ENCODE measurements at places on chromosomes 2 and 18.

DNA sequence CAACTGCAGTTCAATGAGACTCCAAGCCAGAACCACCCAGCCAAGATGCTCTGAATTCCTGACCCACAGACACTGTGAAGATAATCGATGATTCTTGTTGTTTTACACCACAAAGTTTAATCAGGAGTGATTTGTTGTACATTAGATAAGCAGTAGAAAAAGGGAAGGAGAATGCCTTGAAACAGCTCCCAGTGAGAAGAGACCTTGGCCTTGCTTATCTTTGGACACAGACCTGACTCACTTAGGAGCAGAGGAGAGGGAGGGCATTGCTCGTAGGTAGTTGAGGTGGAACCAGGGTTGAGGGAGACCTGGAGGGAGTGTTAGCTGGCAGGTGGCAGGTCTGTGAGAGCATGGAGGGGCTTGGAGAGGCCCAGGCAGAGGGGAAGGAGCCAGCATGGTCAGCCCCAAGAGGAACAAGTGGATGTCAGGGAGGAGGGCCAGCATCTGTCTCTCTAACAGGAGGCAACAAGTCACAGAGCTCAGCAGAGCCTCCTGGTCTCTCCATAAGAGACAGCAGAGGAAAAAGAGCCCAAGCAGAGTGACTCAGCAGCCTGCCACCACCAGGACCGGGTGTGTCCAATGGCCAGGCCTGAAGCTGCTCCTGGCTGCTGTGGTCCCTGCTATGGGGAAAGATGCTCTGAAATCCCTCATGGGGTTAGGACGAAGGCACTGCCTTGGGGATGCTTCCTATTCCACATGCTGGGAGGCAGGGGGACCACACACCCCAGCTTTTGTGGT lies 161.6 kb upstream of the CAPN13 start:
- DNase-seq: no peak

DNA sequence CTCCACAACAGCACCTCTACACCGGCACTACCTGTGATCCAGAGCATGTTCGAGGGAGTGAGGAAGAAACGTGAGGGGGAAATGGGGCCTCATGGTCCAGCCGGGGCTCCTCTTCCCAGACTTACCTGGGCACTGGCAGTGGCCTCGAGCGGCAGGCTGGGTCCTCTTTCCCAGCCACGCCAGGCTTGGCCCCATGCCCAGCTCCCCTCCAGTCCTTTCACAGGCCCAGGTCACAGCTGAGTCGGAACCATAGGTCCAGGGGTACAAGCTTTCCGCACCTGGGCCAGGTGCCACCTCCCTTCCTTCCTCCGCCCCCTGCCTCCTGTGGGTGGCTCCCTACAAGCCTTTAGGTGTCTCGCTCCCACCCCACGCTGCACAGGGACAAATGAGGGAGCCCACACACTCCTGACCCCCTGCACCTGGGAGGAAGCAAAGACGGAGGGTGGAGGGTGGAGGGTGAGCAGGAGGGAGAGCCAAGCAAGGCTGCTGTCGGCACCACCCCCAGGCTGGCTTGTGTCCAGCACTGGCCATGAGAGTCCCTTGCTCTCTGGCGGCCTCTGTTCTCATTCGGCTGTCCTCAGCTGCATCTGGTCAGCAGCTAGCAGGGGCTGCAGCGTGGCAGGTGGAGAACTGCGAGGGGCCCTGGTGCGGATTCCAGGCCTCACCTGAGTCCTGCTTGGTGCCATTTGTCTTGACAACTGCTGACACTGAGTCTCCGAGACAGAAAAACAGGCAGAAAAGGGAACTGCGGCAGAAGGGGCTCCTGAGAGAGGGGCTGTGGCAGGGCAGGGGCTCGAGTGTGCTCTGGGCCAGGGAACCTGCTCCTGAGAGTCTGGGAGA lies 26.8 kb downstream of the ADRA2B start:
- DNase-seq: peak; percentile 47

DNA sequence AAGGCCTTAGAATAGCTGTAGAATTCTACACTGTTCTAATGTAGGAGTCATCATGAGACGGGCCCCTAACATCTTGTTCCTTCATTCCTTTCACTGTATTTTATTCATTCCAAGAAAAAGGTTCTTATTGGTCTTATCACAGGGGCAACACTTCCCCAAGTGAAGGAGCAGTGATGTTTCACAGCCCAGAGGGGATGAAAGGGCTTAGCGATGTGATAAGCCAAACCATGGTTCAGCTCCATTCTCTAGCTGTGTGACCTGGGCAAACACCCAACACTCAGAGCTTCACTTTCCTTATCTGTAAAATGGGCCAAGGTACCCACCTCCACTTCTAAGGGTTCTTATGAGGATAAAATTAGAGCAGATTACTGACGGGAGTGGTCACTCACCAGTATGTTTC lies 25.4 kb upstream of the HS6ST1 start:
- no peak for DNase-seq

DNA sequence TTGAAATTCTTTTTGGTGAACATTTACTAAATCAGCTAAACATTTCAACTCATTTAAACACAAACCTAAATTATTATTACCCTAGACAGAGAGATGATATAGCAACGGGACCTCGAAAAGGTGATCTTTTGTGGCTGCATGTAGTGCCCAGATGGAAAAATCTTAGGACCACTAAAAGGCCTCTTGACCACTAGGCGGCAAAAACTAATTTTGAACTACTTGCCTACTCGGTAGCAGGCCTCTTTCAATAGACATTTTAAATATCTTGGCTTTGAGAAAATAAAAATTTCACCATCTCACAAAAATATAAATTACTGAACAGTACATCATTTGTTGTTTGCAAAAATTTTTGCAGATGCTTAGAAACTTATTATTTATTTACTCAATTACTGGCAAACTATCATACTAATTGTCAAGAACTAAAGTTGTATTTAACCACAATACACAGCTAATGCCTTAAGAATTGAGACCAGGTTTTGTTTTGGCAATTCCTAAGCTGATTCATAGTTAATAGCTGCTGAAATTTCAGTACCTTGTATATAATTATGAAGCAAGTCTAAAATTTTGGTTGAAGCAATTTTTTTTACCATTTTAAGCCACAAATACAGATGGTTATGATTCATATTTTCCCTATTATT lies 9.4 kb downstream of the COL3A1 start:
- no peak for DNase-seq

DNA sequence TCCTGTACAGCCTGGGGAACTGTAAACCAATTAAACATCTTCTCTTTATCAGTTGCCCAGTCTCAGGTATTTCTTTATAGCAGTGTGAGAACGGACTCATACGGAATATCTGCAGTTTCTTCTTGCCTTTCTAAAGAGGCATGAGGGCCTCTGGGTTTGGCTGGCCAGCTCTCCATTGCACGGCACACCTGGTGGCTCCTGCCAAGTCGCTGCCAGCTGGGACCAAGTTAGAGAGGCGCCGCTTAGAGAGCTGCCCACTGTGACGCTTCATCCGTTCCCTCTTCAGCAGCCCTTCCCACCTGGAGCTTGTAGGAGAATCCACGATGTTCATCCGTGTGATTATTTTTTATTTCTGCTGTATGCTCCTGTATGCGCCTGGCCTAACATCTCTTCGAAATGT lies 195.4 kb downstream of the TWIST2 start:
- DNase-seq: no peak

DNA sequence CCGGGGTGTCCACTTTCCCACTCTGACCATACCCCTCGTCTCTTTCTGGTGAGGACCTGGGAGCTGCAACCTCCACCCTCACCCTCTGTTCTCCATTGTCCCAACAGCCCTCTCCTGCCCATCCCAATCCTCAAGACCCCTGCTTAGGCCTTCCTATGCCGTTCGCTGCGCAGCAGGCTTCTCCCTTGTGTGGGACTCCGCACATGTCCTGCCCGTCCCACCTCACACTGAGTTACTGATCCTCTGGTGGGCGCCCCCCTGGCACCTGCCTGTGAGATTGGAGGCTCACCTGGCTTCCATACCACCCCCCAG lies 119.5 kb upstream of the SNTG2 start:
- DNase-seq: no peak

- DNase-seq: no peak
Measured at GRCh38 chr2:134190062-134190806, 63.6 kb upstream of the MGAT5 start.

GRCh38 chr2:74053959-74054715 lies 69.4 kb downstream of the TET3 start:
- DNase-seq: no peak

- no peak for DNase-seq
Measured at GRCh38 chr2:215000721-215001120, 137.7 kb downstream of the ABCA12 start.

DNA sequence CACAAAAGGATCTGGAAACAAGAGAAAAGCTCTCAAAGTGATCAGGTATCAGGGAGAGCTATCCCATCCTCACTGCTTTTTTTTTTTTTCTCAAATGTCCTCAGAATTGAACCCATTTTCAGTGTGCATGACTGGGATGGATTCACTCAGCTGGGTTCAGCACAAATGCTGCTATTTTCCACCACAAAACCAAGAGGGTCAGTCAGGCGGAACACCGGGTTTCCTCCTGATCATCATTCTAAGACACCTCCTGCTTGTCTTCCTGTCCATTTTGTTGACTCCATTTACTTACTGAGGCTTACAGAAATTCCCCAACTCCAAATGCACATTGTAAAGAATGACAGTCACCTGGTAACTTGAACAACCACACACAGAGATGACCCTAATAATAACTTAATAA lies 39.9 kb downstream of the CYRIA start:
- no peak for DNase-seq

DNA sequence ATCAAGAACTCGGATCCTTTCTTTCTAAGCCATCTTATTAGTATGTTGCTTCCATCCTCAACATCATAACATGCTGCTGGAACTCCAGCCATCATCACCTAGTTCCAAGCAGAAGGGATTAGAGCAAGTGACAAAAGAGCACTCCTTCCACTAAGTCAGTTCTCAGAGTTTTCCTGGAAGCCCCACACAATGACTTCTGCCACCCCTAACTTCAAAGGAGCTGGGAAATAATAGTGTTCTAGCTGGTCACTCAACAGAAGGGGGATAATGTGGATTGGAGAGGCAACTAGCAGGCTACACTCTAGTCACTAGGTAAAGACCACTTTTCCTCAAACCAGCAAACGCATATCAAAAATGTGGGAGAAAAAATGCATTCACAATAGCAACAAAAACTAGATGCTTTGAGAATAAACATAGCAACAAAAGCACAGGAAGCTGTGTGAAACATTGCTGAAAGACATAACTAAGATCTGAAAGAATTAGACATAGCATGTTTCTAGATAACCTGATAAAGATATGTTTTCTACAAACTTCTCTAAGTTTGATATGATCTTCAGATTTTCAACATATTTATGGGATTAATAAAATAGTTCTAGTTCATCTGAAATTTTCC lies 39.5 kb downstream of the COX7A2L start:
- no peak for DNase-seq

DNA sequence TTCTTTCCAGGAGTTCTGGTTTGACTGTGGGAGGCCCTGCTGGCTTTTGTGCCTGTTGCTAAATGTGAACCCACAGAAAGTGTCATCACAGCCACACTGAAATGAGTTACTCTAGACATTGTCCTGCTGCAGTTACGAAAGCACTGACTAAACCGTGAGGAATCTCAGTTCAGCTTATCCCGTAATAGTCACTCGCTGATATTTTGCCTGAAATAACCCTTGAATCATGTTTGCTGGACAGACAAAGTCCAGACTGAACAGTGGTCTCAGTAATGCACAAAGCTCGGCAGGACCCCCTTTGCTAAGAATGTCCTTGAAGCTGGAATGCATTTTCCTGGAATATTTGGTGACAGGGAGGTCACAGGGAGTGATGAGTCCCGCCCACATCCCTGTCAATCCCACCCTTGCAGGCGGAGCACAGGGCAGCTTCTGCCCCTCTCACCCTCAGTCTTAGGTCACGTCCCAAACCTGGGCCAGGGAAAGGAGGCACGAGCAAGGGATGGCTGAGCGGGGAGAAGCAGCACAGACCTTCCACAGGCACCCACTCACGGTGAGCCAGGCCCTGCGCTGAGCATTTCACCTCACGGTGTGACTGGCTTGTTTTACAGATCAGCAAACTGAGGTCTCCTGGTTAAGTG lies 53.4 kb downstream of the ADI1 start:
- DNase-seq: no peak

- no peak for DNase-seq
Measured at GRCh38 chr18:68797871-68798270, at the start of gene CCDC102B. TSS of gene CCDC102B (plus strand) at chr18:68798080. CDS start at chr18:68836764, 38,684 bp downstream.

DNA sequence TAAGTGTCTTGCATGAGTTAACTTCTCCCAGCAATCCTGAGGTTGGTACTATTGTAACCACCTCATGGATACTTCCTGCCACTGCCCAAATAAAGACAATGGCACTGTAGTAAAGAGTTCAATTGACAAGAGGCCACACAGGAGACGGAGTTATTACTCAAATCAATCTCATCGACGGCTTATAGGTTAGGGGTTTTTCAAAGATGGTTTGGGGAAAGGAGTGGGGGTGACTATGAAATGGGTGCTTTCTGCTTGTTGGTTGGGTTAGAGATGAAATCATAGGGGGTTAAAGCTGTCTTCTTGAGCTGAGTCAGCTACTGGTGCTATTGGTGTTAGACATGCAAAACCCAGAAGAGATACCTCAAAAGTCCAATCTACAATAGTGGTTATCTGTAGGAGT lies 1258.0 kb upstream of the ZEB2 start:
- DNase-seq: no peak

Data from vagina (tissue), 2 donors.